ENCODE measurements at places on chromosomes 3 and 15.

DNA sequence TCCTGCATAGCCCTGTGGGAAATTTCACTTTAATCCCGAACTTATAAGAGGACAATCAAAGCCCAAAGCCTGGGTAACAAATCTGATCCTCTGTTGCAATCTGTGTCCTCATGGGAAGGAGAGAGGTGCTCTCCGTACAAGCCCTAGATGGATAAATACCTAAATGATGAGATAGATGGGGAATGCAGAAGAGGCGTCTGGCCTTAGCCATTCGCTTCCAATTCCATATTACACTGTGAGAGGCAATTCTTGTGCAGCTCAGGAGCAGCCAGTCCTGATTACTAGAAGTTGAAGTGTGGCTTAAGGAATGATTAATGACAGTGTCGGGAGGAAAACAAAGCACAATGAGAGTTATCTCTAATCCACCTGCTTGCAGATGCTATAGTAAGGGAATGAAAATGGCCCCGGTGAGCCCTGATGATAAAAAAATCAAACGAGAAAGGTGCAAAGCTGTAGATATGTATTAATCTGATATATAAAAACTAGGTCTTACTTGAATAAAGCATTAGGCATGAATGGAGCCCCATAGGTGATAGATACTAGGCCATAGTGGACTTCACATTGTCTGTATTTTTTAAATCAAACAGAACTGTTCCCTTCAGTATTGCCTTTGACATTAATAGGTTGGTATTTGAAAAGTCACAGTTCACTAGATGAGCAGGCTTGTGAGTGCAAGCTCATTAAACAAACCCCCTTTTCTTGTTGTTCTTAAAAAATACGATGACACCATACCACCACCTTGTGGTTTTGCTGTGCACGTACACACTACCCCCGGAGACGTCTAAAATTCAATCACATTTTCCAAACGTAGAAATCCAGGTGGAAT lies 54.2 kb upstream of the TMCO5A start:
- peak; percentile 59 for DNase-seq

DNA sequence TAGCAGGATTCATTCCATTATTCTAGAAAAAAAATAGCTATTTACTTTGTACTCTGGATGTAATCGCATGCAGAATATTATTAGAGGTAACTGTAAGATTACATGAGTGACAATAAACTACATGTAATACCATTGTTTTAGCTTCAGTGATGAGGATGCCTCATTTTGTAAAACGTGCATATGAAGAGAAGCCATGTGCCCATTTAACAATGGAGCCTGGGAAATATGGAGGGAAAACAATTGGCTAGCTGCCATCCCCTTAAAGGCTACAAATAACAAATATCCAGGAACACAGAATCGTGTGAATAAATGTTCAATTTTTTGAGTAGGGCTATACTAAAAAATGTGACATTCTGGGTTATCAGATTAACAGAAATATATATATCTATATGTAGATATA lies 151.1 kb downstream of the SAMMSON start:
- DNase-seq = no peak

- DNase-seq = peak; percentile 56
These were observed 216.8 kb downstream of the ERC2 start for GRCh38 chr3:56251343-56251945.

DNA sequence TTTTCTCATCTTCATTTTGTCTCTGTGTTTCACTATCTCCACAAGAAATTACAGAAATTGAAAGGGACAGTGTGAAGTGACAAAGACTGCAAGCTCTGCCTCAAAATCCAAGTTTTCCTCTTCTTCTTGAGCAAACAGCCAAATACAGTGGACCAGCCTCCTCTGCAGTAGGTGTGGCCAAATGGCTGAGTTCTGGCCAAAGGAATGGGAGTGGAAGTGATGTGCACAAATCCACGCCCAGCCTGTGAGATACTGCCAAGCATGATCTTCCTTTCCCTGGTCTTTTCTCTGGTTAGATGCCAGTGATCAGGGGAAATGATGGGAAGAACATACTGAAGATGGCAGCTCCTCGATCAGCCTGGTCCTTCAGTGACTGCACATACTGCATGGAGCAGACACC lies 111.0 kb upstream of the CPNE4 start:
- no peak for DNase-seq
